Smooth muscle cell of the brain vasculature (primary cell): ENCODE measurements at places on chromosomes 2 and 18.

DNA sequence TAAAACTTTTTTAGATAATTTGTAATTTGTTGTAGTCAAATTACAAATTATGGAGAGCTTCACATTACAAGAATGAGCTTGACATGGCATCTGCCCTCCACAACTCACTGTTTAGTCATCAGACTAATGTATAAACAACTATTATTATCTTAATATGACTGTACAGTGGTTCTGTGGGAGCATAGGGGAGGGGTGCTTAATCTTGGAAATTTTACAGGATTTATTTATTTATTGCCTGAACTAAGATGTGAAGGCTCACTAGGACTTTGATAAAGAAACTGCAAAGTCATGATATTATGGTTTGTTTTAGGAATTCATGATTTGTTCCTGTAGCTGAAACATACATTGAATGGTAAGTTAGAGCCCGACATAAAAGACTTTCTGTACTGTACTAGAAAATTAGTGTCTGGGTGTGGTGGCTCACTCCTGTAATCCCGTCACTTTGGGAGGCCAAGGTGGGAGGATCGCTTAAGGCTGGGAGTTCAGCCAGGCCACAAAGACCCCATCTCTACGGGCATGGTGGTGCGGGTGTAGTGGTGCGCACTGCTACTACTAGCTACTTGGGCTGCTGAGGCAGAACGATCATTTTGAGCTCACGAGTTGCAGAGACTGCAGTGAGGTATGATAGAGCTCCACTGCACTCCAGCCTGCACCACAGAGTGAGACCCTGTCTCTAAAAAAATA is 2.1 kb downstream of the MARCHF7 start:
- DNase-seq, result no peak

- no peak for DNase-seq
These were observed 294.7 kb downstream of the MEIS1 start for GRCh38 chr2:66729416-66730330.

GRCh38 chr2:127134833-127135830 is 28.2 kb upstream of the BIN1 start:
- DNase-seq, result no peak

DNA sequence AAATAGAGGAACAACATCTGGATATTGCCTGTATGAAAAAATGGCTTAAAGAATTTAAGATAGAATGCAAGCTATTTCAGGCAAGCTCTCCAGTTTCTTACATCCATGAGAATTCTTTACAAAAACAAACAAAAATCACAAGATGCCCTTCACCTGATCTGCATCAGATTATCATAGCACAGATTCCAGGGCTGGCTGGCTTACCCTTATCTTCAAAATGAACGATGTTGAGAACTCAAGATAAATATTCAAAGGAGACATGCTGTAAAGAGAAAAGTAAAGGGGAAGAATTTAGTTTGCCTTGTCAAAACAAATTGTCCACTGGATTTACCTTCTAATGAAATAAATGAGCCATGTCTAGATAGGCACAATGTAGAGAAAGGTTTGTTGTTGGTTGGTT is 18.7 kb upstream of the SLC40A1 start:
- DNase-seq, result no peak

- no peak for DNase-seq
These were observed 40.9 kb upstream of the C1D start for GRCh38 chr2:68103709-68104055.
